ENCODE measurements at places on chromosomes 7 and 10. TPM values are rescaled to one million over a fixed set of nuclear protein-coding genes. Genes with fewer than 3 reads are reported as not detected.

The NPY4R2 gene
- not detected for polyA plus RNA-seq

The CHAT gene
- not detected for polyA plus RNA-seq

The CTAGE15 gene
- polyA plus RNA-seq, result not detected

The FFAR4 gene
- polyA plus RNA-seq, result not detected

The AKR1B15 gene
- polyA plus RNA-seq, result not detected

The NAT16 gene
- not detected for polyA plus RNA-seq

The ANLN gene
- polyA plus RNA-seq, result 2.1 TPM

The SYPL1 gene
- polyA plus RNA-seq, result 34.0 TPM

The IKZF1 gene
- not detected for polyA plus RNA-seq

The PLEKHS1 gene
- not detected for polyA plus RNA-seq

The SNCG gene
- polyA plus RNA-seq, result 1,040 TPM

The LRRN3 gene
- 457 TPM for polyA plus RNA-seq
